ENCODE measurements at places on chromosomes 2 and 18.

DNA sequence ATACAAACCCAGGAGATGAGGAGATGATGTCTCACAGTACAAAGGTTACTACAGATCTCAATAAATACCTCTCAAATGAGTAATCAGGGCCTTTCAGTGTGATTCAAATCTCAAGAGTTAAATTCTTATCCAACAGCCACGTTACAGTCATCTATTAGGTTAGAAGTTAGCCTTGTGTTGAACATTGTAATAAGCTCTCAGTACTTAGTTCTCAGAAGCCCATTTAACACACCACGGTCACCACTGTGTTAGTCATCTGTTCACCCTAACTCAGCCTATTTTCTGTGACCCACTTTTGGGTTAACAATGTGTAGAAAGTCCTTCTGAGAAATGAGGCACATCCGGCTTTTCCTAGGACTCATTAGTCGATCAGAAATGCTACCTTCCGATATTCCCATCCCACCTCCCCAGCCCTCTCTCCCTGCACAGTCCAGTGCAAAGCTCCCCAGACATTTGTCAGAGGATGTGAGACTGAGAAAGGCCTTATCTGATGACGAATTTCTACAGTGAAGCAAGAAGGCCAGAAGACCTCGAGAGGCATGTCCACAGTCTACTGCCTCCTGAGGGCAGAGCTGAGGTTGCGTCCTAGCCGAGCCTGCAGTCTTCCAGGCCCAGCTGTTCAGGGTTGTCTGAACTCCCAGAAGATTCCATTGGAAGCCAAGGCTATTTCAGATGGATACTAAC, 92.6 kb downstream of the ACTR2 start:
- DNase-seq, result no peak

DNA sequence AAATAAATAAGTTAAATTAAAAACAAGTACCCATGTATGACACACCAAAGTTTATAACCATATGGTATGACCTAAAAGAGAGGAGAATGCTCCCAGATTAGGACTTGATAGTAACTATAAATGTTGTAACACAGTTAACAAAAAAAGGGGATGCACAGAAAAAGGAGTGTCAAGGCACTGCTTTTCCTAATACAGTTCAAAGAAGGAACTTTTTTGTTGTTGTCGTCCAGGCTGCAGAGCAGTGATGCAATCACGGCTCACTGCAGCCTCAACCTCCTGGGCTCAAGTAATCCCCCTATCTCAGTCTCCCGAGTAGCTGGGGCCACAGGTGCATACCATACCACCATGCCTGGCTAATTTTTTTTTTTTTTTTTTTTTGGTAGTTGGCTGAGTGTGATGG, 2.7 kb downstream of the NARS1 start:
- DNase-seq, result no peak

- DNase-seq, result no peak
Measured at GRCh38 chr2:130963196-130963848, 126.6 kb downstream of the ARHGEF4 start.

GRCh38 chr2:158779621-158780020, 15.5 kb upstream of the DAPL1 start:
- DNase-seq, result no peak

DNA sequence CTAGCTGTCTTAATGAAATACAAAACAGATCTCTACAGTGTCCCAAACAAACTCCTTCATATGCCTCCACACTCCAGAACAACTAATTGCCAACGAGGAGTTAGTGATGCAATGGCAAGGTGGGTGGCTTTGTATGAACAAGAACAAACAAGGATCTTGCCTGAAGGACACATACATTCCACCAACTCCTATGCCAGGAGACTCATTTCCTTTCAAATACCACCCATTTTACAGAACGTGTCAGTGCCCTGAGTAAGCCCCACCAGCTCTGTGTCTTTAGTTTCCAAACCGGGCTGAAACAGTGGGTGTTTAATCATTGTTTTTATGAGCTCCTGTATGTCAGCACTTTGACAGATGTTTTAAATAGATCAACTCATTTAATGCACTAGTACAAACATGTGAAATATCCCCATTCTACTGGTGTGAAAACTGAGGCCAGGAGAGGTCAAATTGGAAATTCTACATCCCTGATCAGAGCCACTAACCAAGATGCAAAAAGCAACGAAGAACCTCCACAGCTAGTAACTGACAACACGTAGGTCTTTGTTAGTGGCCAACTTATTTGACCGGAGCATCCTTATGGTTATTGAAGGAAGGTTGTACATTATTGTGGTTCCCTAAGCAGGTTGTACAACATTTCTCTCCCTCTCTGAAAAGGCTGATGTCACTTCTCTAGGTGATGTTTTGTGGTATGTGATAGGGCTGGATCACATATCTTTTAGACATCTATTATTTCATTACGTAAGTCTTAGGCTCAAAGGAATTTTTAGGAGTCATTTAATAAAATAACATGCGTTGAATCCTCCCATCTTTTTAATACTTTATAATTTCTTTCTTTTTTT, 534.9 kb upstream of the TNP1 start:
- no peak for DNase-seq

DNA sequence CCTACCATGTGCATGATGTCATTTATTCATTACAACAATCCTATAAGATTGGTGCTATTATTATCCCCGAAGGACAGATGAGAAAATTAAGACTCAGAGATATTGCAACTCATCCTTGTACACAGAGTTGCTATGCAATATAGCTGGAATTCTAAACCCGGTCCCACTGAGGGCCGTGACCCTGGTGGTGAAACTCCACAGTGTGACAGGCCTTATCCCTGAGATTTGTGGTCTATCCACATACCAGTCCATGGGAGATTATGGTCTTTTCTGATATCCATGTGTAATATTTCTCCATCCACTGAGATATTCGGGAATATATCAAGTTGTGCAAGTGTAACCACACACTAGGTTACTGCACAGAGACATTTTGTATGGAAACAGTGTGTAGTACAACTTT, 305.2 kb downstream of the TXNL1 start:
- no peak for DNase-seq

DNA sequence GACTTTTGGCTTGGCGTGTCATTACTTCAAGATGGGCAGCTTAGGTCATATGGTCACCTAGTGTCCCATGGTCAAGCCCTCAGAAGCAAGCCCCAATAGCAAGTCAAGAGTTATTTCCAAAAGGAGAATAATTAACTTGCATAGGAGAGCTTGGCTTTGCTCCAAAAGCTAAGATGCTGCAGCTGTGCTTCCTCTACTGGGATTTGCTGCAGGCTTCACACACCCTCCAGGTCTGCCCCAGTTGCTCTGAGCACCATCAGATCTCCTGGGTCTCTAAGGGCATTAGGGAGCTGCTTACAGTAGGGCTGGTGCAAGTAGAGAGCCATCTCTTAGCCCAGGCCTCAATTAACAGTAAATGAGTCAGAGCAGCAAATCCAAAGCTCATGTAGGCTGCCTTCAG, 46.6 kb downstream of the THUMPD2 start:
- no peak for DNase-seq

DNA sequence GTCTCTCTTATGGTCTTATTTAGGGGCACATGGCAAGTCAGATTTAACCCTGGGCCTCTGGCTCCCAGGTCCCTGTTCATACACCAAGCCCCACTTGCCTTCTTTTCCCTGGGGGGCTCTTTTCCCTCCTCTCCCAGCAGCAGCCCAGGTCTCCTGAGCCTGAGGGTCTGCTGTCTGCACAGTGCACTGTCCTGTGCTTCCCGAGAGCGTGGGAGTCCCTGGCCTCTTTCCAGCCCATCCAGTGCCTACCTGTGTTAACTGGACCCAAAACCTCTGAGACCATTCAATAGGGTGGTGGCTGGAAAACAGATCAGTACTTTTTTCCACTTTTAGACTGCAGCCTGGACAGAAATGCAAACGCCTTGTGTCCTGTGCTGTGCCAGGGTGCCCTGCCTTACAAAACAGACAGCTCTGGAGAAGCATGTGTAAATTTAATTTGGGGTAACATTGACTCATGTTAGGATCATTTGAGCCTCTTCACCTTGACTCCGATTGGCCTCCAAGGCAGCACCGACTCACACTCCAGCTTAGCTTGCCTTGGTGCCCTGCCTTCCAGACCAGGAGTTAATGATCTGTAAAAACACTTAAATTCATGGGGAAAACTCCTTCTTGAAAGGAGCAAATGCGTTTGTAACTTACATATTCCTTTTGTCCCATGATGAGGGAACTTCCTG, 34.3 kb downstream of the TWIST2 start:
- DNase-seq, result peak; percentile 38

- DNase-seq, result no peak
Measured at GRCh38 chr18:9275890-9276289, 58.7 kb upstream of the TWSG1 start.

- DNase-seq, result no peak
Measured at GRCh38 chr2:100757621-100758394, 62.1 kb upstream of the NPAS2 start.

GRCh38 chr18:13536578-13536977, 189.8 kb downstream of the FAM210A start:
- no peak for DNase-seq

- DNase-seq, result no peak
Measured at GRCh38 chr2:176205126-176205525, 16.7 kb downstream of the HOXD1 start.

DNA sequence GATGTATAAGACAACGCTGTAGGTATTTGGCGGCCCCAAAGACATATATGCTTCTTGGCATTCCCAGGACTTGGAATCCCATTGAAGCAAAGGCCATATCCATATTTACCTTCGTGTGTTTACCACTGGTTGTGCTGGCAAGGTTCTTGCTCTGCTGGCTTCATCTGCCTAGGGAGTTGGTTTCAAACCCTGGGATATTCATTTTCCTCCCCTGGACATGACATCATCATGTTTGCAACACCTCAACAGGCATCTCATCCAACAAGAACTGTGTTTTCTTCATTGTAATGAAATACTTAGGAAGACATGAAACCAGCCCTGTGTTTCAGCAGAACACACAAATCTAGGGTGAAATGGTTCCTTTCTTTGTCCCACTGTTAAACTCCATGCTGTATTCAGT, 77.9 kb upstream of the PHLPP1 start:
- DNase-seq, result no peak

- no peak for DNase-seq
Measured at GRCh38 chr2:118047380-118047826, 33.5 kb upstream of the CCDC93 start.

DNA sequence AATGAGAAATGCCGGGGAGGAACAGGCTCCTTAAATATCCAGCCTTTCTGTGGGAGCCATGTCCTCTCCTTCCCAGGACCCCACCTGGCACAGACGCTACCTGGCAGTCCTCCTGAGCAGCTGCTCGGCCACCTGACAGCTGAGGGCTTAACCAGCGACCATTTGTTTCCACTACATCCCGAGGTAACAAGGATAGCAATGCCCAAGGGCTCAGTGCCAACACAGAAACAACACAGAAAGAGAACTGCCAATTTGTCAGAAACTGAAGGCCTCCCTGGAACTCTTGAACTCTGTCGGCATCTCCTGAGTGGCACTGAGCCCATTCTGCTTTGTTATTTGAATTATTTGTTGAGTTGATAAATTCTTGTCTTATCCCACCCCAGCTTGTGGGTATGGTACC, 122.2 kb upstream of the ARHGAP28 start:
- no peak for DNase-seq

DNA sequence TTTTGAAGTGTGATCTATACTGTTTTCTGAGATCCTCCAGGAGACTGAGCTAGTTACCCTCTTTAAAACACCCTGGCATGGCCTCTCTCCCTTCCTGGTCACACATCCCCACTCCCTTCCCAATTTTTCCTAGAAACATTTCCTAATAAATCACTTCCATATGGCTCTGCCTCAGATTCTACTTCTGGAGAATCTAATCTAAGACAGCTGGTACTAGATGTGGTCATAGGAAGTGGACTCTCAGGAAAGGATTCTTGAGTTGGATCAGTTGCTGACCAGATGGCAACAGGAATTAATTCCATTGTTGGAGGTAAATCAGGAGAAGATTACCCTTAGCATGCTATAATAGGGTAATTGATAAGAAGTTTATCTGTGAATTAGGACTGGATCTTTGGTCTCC, 310.5 kb downstream of the SATB2 start:
- DNase-seq, result no peak

DNA sequence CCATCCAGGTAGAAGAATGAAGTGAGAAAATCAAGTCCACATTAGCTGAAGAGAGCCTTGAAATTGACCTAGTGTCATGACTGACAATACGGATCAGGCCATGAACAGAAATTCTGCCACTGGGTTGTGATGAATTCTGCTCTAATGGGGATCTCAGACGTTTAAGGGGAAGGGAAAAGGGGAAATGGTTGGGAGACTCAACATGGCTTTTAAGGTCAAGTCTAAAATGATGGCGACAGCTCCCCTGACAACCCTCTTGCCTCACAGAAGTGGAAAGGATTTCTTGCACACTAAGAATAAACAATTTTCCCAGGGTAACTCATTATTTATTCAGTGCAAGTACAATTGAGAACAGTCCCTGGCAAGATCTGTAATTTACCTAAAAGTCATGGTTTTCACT, 302.5 kb upstream of the ACVR2A start:
- DNase-seq, result no peak

DNA sequence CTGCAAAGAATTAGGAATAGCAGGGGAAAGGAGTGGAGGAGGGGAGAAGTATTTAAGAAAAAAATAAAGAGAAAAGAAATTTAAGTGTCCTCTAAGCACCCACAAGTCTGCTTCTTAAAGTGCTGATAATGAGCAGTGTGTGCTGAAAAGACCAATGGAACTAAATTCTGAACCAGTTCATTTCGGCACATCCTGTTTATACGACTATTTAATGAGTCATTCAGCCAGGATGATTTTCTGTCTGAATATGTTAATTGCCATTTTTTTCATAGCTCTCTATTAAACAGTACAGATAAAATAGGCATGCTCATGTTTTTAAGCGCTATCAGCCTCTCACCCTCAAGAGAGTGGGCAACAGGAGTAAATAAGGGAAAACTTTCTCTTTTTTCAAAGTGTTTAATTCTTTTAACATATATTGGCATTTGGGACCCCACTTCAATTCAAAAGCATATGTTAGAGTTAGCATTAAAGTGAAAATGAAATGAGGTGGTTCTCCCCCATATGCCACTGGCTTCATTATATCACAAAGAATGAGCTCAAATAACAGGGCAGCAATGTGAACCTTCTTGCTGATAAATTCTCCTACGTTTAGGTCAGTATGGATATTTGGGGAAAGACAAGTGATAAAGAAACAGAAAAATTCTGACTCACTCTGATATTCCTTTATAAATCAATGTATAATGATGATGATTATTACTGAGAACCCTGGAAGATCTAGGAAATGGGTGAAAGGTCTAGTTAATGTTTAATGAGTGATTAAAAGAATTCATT, 87.5 kb downstream of the TCF4 start:
- DNase-seq, result no peak

- no peak for DNase-seq
Measured at GRCh38 chr2:35538796-35539195, 816.8 kb upstream of the CRIM1 start.

DNA sequence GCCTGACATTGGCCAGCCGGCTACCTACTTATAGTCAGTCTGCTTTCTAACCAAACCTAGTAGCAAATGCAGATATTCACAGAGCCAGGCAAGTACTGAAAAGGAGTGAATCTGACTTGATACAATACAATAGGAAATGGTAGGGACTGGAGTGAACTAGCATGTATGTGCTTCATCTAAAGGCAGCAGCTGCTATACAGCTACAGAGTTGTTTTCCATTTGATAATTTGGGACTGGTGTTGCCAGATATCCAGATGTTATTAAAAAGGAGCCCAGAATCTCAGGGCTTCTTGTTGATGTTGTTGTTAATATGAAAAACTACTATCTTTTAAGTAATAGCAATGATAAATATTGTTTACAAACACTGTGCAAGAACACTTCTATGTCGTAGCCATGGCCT, 159.4 kb downstream of the BABAM2 start:
- no peak for DNase-seq

GRCh38 chr2:204611017-204611631, 65.8 kb downstream of the PARD3B start:
- DNase-seq, result no peak

- no peak for DNase-seq
Measured at GRCh38 chr2:20189299-20189931, 35.5 kb downstream of the SDC1 start.
